ENCODE measurements at places on chromosomes 13 and 19. TPM values are rescaled to one million over a fixed set of nuclear protein-coding genes. Genes with fewer than 3 reads are reported as not detected.

Gene SWSAP1
- total RNA-seq, result 2.1 TPM

- DNase-seq, result no peak
These were observed 280.6 kb downstream of the SHISA2 start for GRCh38 chr13:25771202-25771601.

DNA sequence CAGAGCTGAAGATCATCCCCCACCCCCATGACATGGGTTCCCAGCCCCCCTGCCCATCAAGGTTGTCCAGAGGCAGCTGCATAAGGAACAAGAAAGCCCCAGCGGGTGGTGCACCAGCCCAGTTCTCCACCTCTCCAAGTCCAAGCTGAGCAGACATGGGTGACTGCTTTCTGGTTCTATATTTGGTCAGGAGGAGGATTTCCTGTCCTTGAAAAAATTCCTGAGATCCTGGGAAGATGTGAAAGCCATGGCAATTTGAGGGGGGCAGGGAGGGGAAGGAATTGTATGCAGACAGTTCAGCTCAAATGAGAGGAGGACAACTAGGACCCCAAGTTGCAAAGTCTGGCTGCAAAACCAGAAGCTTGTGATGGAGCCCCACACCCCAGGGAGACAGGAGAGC, 55.4 kb upstream of the ADGRE5 start:
- DNase-seq, result no peak

GRCh38 chr13:30607908-30608307, 9.8 kb upstream of the USPL1 start:
- DNase-seq, result peak; percentile 81

Gene FOSB
- total RNA-seq, result 8.0 TPM

- no peak for DNase-seq
These were observed 127.6 kb downstream of the SOX1 start for GRCh38 chr13:112194579-112194978.

- DNase-seq, result no peak
These were observed 74.4 kb downstream of the FGF9 start for GRCh38 chr13:21745307-21745706.

GRCh38 chr13:82136880-82137279, 1745.4 kb downstream of the SLITRK1 start:
- no peak for DNase-seq

Gene TFPT
- total RNA-seq, result 17.3 TPM

DNA sequence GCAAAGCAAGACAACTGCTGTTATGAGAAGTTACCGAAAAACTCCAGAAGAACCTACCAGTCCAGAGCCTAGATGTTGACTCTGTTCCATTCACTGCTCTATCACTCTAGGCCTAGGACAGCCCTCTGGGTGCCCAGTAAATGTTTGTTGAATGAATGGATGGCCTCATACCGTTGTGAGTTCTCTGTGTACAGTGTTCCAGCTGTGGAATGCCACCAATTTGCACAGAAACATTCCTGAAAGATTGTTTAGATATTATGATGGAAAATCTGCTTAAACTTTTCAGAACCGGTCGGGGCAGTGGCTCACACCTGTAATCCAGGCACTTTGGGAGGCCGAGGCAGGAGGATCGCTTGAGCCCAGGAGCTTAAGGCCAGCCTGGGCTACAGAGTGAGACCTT, 1.3 kb upstream of the FBL start:
- no peak for DNase-seq

Gene U2AF1L4
- total RNA-seq, result 44.2 TPM

DNA sequence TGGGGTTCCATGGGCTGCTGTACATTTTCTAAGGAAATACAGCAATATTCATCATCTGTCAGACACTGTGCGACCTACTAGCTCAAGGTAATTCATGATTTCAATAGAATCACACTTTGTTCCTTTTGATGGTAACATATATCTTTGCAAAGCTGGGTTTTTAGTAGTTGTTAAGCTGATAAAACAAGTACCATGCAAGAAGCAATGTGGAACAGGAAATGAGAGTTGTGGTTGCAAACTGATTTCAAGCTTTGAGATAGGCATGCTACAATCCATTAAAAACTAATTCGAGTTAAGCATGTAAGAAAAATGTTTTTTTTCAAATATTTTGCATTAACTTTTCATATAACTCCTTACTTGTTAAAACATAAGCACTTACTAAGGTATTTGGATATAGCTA, 6.8 kb upstream of the MBNL2 start:
- DNase-seq, result no peak

Gene TDRD12
- total RNA-seq, result 0.25 TPM

DNA sequence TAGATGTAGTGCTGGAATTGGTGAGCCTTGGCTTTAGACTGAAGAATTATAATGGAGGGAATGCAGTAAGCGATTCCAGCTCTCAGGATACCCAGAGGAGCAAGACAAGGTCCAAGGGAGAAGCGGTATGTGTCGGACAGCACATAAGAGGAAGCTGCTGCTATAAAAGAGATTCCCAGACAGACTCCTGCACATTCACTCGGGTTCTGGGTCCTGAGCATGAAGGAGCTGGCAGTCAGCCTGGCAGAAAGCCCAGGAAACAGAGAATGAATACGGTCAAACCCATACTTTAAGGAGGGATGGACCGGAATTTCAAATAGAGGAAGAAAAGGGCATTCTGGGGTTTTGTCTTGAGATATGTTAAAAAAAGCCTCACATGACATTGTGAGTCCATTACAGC, 308.3 kb downstream of the DNAJC15 start:
- DNase-seq, result no peak

Gene SIGLEC12
- total RNA-seq, result not detected

Gene MIR17HG
- total RNA-seq, result 12.9 TPM

Gene ZNF723
- not detected for total RNA-seq

DNA sequence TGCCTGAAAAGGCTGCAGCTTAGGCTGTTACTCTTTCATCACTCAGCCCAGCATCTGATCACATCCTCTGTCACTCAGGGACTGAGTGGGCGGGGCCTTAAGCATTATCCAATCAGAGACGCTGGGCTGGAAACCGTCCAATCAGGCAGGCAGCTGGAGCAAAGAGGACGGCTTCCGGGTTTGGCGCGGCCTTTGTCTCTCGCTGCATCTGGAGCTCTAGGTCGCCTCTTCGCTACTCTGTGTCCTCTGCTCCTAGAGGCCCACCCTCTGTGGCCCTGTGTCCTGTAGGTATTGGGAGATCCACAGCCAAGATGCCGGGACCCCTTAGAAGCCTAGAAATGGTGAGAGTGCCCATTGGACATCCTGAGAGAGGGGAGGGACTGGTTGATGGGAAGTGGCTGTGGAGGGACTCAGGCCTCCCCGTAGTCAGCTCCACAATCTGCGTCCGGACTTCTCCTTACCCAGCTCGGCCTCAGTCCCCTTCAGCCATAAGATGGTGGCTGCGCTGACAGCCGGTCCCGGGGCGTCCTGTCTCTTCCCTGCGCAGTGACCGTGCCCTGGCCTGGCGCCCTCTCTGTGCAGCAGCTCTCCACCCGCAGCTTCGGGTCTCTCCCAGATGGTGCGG, at the start of gene ZNF486:
Gene ZNF486, plus strand, starts transcription at position 195 of the 625 bp plus-strand sequence. Its CDS starts 117 bp downstream, at position 312.
- peak; percentile 98 for DNase-seq

DNA sequence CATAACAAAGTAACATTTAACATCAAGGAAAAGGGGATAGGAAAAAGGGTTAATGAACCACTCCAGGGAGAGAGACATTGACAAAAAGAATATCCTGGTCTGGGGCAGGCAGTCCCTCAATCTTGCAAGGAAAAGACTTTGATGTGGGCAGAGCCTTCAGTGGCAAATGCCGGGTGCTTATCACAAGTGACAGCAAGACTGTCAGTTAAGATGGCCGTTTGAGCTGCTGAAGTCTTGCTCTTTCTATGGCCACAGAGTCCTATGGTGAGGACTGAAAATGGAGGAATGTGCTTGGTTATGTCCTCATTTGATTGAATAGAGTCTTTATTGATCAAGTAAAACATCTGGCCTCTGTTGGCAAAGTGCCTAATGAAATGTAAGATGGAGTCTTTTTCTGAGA, 112.1 kb downstream of the B3GLCT start:
- DNase-seq, result no peak

GRCh38 chr13:66076417-66076816, 1153.7 kb downstream of the PCDH9 start:
- no peak for DNase-seq

DNA sequence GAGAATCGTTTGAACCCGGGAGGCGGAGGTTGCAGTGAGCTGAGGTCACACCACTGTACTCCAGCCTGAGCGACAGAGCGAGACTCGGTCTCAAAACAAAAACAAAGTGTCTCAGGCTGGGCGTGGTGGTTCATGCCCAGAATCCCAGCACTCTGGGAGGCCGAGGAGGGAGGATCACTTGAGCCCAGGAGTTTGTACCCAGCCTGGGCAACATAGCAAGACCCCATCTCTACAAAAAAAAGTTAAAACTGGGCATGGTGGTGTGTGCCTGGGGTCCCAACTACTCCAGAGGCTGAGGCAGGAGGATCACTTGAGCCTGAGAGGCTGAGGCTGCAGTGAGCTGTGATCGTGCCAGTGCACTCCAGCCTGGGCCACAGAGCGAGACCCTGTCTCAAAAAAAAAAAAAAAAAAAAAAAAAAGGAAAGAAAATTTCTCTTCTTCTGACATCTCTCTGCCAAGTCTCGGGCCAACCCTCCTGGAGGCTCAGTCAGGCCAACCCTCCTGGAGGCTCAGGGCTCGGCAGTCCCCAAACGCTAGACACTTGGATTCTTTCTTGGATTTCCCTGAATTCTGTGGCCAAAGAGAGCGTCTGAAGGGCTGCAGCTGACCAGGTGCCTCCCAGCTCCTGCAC, 26.3 kb downstream of the ARID3A start:
- DNase-seq, result no peak

GRCh38 chr19:1064661-1065605, 2.0 kb upstream of the ARHGAP45 start:
- DNase-seq, result peak; percentile 72

Gene ATP12A
- total RNA-seq, result 0.05 TPM

DNA sequence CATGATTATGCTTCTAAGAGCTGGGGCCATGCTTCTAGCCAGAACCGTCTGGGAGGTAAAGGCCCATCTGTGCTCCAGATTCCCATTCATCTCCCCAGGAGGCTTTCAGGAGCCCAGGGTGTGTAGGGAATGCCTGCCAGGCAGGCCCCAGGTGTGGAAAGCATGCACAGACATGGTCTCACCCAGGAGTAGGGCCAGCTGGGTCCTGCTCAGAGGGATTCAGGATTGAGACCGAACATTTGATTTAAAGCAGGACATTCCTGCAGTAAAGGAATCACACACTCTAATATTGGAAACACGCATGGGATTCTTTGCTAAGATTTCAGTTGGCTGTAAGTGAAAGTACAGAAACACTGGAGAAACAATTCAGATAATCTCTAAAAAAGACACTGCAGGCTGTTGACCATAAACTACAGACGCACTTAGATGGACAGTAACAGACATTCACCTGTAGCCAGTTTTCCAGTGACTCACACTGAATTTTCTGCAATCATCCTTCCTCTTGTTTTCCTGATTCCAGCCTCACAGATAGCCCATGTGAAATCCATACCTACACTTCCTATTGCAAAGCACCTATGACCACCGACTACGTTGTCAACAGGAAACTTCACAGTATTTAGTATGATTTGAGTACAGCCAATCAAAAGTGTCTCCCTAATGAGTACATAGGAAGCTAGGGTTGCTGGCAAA, 257.8 kb downstream of the TBC1D4 start:
- no peak for DNase-seq

- DNase-seq, result peak; percentile 89
These were observed at the start of gene FLT3LG for GRCh38 chr19:49473868-49474541. FLT3LG (plus strand) TSS chr19:49474215; CDS start chr19:49474640, 425 bp downstream.

Gene TTC9B
- not detected for total RNA-seq

DNA sequence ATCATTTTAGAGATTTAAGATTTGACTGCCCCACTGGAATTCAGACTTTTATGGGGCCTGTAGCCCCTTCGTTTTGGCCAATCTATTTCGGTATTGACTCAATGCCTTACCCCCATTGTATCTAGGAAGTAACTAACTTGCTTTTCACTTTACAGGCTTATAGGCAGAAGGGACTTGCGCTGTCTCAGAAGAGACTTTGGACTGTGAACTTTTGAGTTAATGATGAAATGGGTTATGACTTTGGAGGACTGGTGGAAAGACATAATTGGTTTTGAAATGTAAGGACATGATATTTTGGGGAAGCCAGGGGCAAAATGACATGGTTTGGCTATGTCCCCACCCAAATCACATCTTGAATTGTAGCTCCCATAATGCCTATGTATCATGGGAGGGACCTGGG, 463.0 kb upstream of the KLHL1 start:
- DNase-seq, result no peak

GRCh38 chr19:310141-310651, 19.0 kb upstream of the PLPP2 start:
- DNase-seq, result no peak

All from activated naive CD4-positive, alpha-beta T cell treated with anti-CD3 and anti-CD28 coated beads for 36 hours (primary cell).